Bronchial smooth muscle cell (primary cell): ENCODE measurements at places on chromosomes 4 and X. TPM values are rescaled to one million over a fixed set of nuclear protein-coding genes. Genes with fewer than 3 reads are reported as not detected.

MOSPD2 gene
- 6.9 and 14.8 TPM in 2 replicates for total RNA-seq

TEX13D gene
- total RNA-seq = not detected in 2 replicates

SCML2 gene
- 0.79 and 1.1 TPM in 2 replicates for total RNA-seq

CCDC149 gene
- 10.1 and 17.9 TPM in 2 replicates for total RNA-seq

SYTL5 gene
- total RNA-seq = 0.60 and 1.6 TPM in 2 replicates

APELA gene
- total RNA-seq = not detected in 2 replicates

NPFFR2 gene
- total RNA-seq = not detected in 2 replicates

S100P gene
- 0.32 and 1.4 TPM in 2 replicates for total RNA-seq

SPCS3 gene
- total RNA-seq = 76.2 and 94.7 TPM in 2 replicates

MAGED4B gene
- 18.3 and 51.6 TPM in 2 replicates for total RNA-seq

CLDN22 gene
- total RNA-seq = not detected in 2 replicates

ZCCHC12 gene
- total RNA-seq = not detected in 2 replicates

ZNF280C gene
- total RNA-seq = 1.0 and 1.9 TPM in 2 replicates

ADH1A gene
- total RNA-seq = 0.09 and 0.16 TPM in 2 replicates

PRDM5 gene
- total RNA-seq = 14.5 and 15.4 TPM in 2 replicates

CMC4 gene
- total RNA-seq = 3.0 and 7.1 TPM in 2 replicates

PNMA5 gene
- not detected in 2 replicates for total RNA-seq

LDB2 gene
- total RNA-seq = 191 and 428 TPM in 2 replicates

SHROOM4 gene
- total RNA-seq = 0.17 and 0.47 TPM in 2 replicates

LUZP4 gene
- total RNA-seq = not detected in 2 replicates

C4orf51 gene
- total RNA-seq = not detected in 2 replicates

MAP7D3 gene
- 10.0 and 11.3 TPM in 2 replicates for total RNA-seq

GPR119 gene
- total RNA-seq = not detected in 2 replicates

DRD5 gene
- not detected in 2 replicates for total RNA-seq

CDX4 gene
- total RNA-seq = not detected in 2 replicates

IL13RA1 gene
- 22.2 and 62.9 TPM in 2 replicates for total RNA-seq

FGF13 gene
- total RNA-seq = 29.3 and 58.0 TPM in 2 replicates

F8A3 gene
- total RNA-seq = 0.26 and 0.79 TPM in 2 replicates

PLP1 gene
- 0.26 and 0.32 TPM in 2 replicates for total RNA-seq

ATG4A gene
- total RNA-seq = 9.0 and 10.0 TPM in 2 replicates

RIPPLY1 gene
- total RNA-seq = not detected in 2 replicates

XPNPEP2 gene
- 2.5 and 4.8 TPM in 2 replicates for total RNA-seq

GYG2 gene
- 2.5 and 2.6 TPM in 2 replicates for total RNA-seq

POLA1 gene
- 5.9 and 7.4 TPM in 2 replicates for total RNA-seq

COL25A1 gene
- 0.16 and 0.34 TPM in 2 replicates for total RNA-seq

PROM1 gene
- not detected in 2 replicates for total RNA-seq

SLC10A4 gene
- not detected in 2 replicates for total RNA-seq

GNRHR gene
- not detected in 2 replicates for total RNA-seq

PHEX gene
- 0.95 and 1.9 TPM in 2 replicates for total RNA-seq

RS1 gene
- total RNA-seq = not detected in 2 replicates

MAGEA10 gene
- total RNA-seq = not detected in 2 replicates

FAM9B gene
- not detected in 2 replicates for total RNA-seq

JCHAIN gene
- 0.34 and 2.7 TPM in 2 replicates for total RNA-seq

ZCCHC18 gene
- 0.69 and 1.7 TPM in 2 replicates for total RNA-seq

PPM1K gene
- total RNA-seq = 23.2 and 33.7 TPM in 2 replicates

HOPX gene
- total RNA-seq = 0.34 and 10.4 TPM in 2 replicates

CLGN gene
- 0.26 and 17.3 TPM in 2 replicates for total RNA-seq

PLS3 gene
- 141 and 182 TPM in 2 replicates for total RNA-seq

BEX4 gene
- total RNA-seq = 12.1 and 22.4 TPM in 2 replicates

DGKK gene
- total RNA-seq = not detected in 2 replicates

FGFR3 gene
- 0.95 and 3.3 TPM in 2 replicates for total RNA-seq

GATA1 gene
- not detected in 2 replicates for total RNA-seq

HELT gene
- total RNA-seq = not detected in 2 replicates

MSL3 gene
- 11.3 and 13.5 TPM in 2 replicates for total RNA-seq
